ENCODE measurements at places on chromosomes 16 and 17.

DNA sequence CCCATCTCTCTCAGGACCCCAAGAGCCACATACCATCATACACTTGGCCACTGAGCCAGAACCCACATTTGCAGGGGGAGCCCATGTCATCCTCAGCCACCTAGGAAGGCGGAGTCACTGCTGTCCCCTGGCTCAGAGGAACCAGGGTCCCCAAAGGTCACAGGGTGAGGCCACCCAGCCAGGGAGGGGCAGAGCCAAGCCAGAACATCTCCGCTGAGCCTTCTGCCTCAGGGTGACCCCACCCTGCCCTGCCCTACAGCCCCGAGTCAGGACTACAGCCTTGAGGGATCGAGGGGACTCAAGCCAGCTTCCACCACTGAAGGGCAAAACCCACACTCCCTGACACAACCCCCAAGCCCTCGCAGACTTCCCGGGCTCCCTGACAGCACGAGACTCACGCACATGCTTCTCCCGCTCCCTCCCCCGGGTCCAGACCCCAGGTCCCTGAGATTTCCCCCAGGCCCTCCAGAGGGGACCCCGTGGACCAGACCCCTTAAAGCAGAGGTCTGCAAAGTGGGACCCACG, 17.4 kb downstream of the PIEZO1 start:
- DNase-seq: no peak

- DNase-seq: no peak
These were observed 12.2 kb upstream of the KCNJ2 start for GRCh38 chr17:70157151-70157550.

- no peak for DNase-seq
These were observed 4.2 kb downstream of the ORAI3 start for GRCh38 chr16:30953111-30953510.

- no peak for DNase-seq
These were observed 129.0 kb downstream of the KATNIP start for GRCh38 chr16:27678955-27679354.

DNA sequence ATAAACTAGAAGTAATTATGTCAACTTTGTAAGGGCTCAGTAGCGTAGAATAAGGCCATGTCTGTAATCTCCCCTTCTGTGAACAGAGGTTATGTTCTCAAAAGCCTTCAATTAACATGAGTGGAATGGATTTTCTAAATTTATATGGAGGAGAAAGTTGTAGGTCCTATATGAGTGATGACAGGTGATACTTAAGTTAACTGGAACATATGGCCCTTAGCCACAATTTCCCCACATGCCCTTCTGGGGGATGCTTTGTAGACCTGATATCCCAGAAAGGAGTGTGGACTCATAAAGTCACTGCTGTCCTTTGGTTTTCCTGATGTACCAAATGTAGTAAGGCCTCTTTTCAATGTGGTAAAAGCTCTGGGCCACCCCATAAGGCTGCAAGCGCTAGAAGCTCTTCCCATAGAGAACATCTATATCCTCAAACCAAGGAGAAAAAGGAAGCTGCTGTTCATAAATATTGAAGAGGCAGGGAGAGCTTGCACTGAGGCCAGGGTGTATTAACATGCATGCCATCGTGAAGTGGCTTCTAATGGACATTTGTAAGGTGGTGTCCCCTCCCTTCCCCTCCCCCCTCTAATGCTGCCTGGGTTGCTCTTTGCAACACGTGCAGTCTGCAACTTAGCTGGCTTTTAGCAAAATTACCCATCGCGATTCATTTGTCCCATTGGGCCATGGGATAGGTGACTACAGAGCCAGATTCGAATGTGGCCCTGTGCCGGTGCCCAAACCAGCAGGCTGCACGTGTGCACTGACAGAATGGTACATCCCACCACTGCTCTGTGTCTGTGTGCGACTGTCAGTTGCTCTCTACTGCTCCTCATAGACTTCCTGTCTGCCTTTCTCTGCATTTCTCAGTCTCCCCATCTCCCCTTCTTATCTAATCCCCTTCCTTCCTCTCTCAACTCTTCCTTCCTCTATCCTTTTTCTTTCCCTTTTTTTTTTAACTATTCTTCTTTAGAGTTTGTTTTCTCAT, 269.0 kb downstream of the WWOX start:
- no peak for DNase-seq

DNA sequence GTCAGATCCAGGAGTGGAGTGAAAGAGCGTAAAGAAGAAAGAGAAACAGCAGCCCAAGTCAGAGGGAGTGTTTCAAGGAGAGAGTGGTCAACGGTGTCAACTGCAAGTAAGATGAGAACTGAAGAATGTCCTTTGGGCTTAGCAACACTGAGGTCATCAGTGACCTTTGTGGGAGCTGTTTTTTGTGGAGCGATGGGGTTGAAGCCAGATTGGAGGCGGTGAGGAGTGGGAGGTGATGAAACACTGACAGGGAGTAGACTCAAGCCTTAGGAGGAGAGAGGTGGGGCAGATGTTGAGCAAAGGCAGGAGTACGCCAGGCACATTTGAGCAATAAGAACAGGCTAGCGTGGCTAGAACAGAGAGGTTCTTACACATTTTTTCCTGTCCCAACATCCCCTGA, 103.7 kb upstream of the GNAO1 start:
- no peak for DNase-seq

DNA sequence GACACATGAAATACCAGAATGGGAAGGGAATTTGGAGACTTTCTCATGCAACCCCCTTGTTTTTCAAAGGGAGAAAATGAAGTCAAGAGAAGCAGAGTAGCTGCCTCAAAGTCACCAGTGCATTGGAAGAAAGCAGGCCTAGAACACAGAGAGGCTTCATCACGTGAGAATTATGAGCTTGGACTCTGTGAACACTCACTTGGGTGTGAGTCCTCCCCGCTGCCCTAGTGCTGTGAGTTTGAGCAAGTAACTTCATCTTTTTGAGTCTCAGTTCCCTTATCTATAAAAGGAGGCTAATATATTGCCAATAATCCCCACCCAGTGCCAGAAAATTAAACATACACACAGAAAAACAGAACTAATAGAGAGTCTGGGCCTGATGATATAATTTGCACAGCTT, 315.8 kb downstream of the XYLT1 start:
- no peak for DNase-seq

- no peak for DNase-seq
These were observed 24.3 kb upstream of the ZFPM1 start for GRCh38 chr16:88428616-88429386.

DNA sequence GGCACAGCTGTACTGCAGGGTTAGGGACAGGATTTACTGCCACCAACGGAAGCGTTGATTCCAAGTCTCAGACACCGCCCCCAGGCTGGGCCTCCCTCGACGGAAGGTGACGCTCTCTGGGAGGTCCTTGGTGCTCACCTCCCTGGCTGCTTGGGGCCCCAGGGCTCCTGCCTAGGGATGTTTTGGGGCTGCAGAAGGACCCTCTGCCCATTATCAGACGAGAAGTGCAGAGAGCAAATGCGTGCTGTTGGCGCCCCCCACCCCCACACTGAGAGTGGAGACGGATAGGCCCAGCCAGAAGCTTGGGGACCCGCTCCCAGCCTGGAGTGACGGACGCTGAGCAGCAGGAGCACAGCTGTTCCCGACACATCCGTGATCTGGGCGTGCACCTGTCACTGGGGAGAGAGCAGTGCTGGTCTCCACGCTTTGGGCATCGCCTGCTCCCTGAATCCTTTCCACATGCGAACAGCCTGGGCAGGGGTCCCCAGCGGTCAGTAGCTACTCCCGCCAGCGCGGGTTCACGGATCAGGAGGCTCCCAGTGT, 5.1 kb upstream of the SOX8 start:
- no peak for DNase-seq

- no peak for DNase-seq
These were observed 478.4 kb downstream of the HS3ST3B1 start for GRCh38 chr17:14779241-14779640.

- DNase-seq: no peak
These were observed 111.8 kb downstream of the IRX3 start for GRCh38 chr16:54174750-54175149.

GRCh38 chr16:26768385-26769010, 298.2 kb upstream of the C16orf82 start:
- DNase-seq: no peak

GRCh38 chr16:56793492-56793891, 63.6 kb downstream of the NUP93 start:
- DNase-seq: no peak

DNA sequence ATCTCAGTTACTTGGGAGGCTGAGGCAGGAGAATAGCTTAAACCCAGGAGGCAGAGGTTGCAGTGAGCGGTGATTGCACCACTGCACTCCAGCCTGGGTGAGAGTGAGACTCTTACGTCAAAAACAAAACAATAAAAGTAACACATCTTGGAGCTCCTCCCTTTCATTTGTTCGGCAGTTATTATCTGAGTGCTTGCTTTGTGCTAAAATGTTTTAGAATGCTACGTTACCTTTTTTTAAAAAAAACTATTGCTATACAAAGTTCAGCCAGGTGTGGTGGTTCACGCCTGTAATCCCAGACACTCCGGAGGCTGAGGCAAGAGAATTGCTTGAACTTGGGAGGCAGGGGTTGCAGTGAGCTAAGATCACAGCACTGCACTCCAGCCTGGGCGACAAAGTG, 15.8 kb downstream of the IST1 start:
- DNase-seq: no peak

- DNase-seq: peak; percentile 45
These were observed 520 bp downstream of the JPT2 start for GRCh38 chr16:1678500-1679098.

DNA sequence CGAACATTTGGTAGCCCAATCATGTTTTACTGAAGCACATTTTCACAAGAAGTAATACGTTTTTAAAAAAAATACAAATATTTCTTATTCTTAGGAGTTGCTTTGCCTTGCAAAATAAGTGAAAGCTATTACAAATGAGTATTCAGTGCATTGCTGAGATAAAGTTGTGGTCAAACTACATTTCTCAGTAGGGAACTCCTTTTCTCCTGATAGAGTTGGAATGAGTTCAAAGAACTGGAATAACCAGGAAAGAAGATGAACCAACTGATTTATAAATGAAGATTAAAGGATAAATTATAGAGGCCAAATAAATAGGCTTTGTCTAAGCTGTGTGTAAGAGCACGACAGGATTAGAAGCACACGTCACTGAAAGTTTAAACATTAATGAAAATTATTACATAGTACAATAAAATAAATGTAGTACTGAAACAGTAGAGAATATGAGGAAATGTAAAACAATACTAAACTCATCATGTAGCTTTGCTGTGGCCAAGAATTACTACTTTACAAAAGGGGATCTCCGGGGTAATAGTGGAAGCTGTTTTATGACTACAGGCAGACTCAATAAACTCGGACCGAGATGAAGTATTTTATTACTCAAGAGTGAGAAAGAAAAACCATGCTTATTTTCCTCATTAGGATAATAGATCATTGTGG, 73.6 kb downstream of the KCNJ2 start:
- DNase-seq: no peak

- DNase-seq: no peak
These were observed 2.1 kb downstream of the RGS9 start for GRCh38 chr17:65139101-65139764.

DNA sequence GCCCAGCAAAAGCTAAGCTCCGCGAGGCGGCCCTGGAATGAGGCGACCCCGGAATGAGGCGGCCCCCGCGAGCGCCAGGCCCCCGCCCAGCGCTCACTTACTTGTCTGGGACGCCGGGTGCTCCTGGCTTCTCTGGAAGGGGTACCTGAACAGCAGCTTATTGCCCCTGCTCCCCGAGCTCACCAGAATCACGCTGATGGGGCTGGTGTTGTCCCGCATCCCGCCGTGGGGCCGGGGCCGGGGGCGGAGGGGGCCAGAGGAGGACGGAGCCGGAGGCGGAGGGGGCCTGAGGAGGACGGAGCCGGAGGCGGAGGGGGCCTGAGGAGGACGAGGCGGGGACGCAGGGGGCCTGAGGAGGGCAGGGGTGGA, 440 bp downstream of the NPRL3 start:
- peak; percentile 18 for DNase-seq

DNA sequence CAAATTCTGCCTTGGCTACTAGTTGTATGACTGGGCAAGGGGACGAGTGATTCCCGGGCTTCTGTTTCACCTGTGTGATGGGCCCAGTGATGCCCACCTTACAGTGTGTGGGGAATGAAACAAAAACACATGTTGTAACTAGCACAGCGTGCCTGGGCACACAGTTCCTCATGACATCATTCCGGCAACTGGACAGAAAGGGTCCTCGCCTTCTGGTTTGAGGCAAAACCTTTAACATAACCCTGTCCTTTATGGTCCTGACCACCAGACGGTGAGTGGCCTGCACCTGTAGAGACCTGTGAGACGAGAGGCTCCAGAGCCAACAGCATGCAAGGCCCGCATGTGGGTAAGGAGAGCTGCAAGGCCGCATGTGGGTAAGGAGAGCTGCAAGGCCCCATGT, 7.7 kb upstream of the SLC38A8 start:
- DNase-seq: no peak

- DNase-seq: no peak
These were observed 11.4 kb downstream of the ITGAD start for GRCh38 chr16:31404353-31405064.

DNA sequence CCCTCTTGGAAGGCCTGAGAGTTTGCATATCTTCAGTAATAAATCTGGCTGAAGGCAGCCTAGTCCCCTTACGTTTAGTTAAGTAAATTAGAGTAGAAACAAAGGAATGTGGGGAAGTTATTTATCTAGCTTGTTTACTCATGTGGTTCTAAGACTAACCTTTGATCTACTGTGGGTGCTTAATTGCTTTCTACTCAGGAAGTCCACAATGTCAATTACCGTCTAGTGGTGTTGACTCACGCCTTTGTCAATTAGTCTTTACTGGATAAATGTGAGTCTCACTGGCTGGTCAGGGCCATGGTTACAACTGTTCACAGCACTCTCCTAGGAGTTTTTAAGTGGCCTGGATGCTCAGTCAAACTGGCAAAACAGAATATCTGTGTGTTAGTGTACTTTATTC, 2338.4 kb downstream of the TP53TG3F start:
- no peak for DNase-seq

GRCh38 chr17:36468903-36469635, 17.4 kb upstream of the ZNHIT3 start:
- no peak for DNase-seq

GRCh38 chr17:9044772-9045463, 23.6 kb downstream of the NTN1 start:
- DNase-seq: no peak

GRCh38 chr16:81936209-81937000, 74.9 kb downstream of the SDR42E1 start:
- no peak for DNase-seq

- DNase-seq: no peak
These were observed 22.3 kb upstream of the G6PC1 start for GRCh38 chr17:42878123-42878880.

GRCh38 chr17:29624586-29624985, 1.9 kb upstream of the CORO6 start:
- DNase-seq: no peak

- no peak for DNase-seq
These were observed 599.4 kb upstream of the CDH5 start for GRCh38 chr16:65767125-65767524.
